ENCODE measurements at places on chromosomes 2 and 18. TPM values are rescaled to one million over a fixed set of nuclear protein-coding genes. Genes with fewer than 3 reads are reported as not detected.

DNA sequence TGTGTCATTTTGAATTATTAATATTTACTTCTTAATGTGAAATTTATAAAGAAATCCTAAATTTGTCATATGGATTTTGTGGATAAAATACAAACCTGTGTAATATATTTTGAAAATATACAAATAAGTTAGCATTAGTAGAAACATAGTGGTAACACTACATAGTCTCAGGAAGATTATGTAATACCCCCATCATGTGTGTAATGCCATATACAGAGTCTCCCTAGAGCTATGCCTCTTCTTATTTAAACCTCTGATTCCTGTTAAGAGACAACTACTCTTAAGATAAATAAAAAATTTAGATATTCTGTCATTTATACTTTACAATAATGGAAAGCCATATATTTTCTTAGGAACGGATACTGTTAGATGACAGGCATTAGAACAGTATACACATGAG, 2012.0 kb upstream of the LRRTM1 start:
- no peaks in the 10 kb centered on the region for H3K36me3 ChIP-seq
- no peak overlapping the region for H3K27ac ChIP-seq
- no peak for DNase-seq
- H3K4me1 ChIP-seq, result no peaks in the 10 kb centered on the region

DNA sequence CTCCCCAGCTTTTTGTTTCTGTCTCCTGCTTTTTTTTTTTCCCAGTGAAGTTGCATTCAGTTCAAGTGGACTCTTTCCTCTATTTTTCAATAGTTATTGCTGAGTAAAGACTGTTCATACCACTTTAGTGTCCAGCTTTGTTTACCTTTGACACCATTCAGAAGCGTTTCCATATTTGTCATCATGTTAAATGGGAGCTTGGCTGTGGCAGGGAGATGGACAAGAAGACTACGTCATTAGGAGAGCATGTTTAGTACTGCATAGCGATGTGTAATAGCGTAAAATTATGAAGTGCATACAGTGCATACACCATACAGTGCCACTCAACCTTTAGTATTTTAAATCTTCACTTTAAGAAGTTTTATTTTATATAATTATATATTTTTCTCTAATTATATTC, 655.9 kb downstream of the DCC start:
- H3K4me3 ChIP-seq, result no peak overlapping the region
- no peak for DNase-seq
- H3K36me3 ChIP-seq, result no peaks in the 10 kb centered on the region
- no peak overlapping the region for H3K27ac ChIP-seq

Gene ST6GAL2
- not detected for total RNA-seq

Gene AKAIN1
- total RNA-seq, result not detected

Gene AQP12A
- total RNA-seq, result not detected

DNA sequence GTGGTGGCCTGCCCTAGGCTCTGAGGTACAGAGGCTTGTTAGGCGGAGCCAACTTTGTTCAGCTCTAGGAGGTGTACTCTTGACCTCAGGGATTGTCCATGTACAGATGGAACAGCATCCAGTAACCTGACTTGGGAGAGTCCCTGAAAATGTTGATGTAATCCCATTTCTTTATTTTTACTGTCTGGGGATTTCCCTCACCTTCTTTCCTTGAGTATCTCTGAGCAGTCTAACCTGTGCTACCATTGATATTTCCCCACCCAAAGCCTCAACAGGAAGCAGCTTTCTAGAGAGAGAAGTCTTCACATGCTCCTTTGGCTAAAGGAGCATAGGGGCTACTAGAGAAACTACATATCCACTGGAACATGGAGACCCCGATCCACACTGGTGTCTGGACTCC, 10.4 kb downstream of the IL36A start:
- no peaks in the 10 kb centered on the region for H3K36me3 ChIP-seq
- H3K4me3 ChIP-seq, result no peak overlapping the region
- DNase-seq, result no peak

DNA sequence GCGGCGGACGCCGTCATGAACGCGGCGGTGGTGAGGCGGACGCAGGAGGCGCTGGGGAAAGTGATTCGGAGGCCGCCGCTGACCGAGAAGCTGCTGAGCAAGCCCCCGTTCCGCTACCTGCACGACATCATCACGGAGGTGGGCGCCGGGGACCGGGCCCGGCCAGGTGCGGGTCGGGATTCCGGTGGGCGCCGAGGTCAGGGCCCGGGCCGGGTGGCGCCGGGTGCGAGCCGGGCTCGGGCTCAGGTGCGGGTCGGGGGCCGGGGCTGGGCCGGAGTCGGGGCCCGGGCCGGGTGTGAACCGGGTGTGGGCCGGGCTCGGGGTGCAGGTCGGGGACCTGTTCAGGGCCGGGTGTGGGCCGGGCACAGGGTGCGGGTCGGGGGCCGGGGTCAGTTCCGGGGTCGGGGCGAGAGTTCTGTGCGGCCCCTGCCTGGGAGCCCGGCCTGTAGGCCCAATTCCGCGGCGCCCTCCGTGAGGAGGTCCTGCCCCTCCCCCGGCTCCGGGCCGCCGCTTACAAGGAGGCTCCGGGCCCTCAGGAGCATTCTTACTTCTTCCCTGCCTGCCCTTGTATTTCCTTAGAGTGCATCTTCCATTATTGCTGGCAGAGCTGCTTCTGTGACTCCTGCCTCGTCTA, 447 bp downstream of the TRAF3IP1 start:
- H3K27me3 ChIP-seq, result no peaks in the 10 kb centered on the region
- peaks cover 21% of the 10 kb centered on the region for H3K4me1 ChIP-seq
- no peaks in the 10 kb centered on the region for H3K36me3 ChIP-seq
- no peak for DNase-seq
- peak overlapping the region; percentile 82 for H3K27ac ChIP-seq
- H3K4me3 ChIP-seq, result peak overlapping the region; percentile 65

DNA sequence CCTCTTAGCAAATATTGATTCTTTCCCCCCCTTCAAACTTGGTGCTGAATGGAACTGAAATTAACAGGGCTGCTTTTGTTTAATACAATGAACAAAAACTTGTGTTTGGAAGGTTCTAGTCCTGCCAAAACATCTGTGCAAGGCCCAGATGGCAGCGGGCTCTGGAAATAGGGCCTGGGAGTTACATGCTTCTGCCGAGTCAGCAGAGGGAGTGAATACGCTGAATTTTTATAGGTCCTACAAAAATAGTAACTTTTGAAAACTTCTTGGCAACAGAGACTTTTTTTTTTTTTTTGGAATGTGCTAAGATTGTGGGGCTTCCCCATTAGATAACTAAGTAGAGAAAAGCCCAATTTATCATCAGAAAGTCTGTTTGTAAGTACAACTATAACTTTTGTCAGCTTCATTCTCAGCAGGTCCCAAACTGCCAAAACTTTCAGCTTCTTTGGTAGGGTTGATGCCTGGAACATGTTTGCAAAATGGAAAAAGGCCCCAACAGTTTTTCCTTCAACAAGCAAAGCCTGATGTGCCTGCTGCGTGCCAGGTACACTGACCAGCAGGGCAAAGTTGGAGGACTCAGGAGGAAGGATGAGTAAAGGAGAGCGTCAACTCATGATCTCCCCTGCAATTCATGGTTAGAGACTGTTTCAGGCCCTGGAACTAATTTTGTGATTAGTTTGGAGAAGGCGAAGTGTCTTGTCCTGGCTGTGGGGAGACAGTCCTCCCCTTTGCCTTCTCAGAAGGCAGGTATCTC, 45.1 kb upstream of the HDAC4 start:
- no peak overlapping the region for H3K4me3 ChIP-seq
- no peak for DNase-seq
- peaks cover 1% of the 10 kb centered on the region for H3K27me3 ChIP-seq
- H3K36me3 ChIP-seq, result no peaks in the 10 kb centered on the region

- H3K27ac ChIP-seq, result no peak overlapping the region
- H3K4me3 ChIP-seq, result no peak overlapping the region
- no peaks in the 10 kb centered on the region for H3K36me3 ChIP-seq
- no peak for DNase-seq
- H3K27me3 ChIP-seq, result no peaks in the 10 kb centered on the region
These were observed 145.7 kb upstream of the HDAC4 start for GRCh38 chr2:239546541-239546940.

Gene CACNB4
- total RNA-seq, result 0.25 TPM

- H3K36me3 ChIP-seq, result no peaks in the 10 kb centered on the region
- no peak for DNase-seq
- H3K27ac ChIP-seq, result peak overlapping the region; percentile 57
- no peaks in the 10 kb centered on the region for H3K27me3 ChIP-seq
- peaks cover 24% of the 10 kb centered on the region for H3K4me1 ChIP-seq
- peak overlapping the region; percentile 11 for H3K4me3 ChIP-seq
These were observed 39.1 kb downstream of the CUL3 start for GRCh38 chr2:224545884-224546644.

Gene BOK
- total RNA-seq, result 3.3 TPM

Gene ACOXL
- total RNA-seq, result not detected

Data from gastrocnemius medialis (tissue), 4 donors.